ENCODE measurements at places on chromosomes 6 and 20.
A peak's percentile ranks its signal among the peaks of the same experiment; 100 is the strongest.

DNA sequence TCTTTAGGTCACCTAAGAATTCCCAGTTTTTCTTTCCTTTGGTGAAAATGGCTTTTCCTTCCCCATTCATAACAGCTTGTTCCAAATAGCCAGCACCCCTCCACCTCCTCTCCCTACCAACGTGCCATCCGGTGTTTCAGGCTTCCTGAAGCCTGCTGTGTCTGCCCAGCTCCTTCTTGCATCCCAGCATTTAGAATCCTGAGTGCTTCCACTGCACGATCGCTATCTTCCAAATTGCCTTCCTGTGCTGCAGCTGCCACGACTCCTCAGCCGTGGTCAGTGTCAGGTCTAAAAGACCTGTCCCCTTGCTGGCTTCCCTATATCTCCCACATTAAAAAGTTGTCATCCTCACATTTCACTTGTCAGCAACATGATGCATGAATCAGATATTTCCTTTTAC lies 550.3 kb upstream of the JARID2 start:
- no peak for DNase-seq

GRCh38 chr6:129235167-129236000 lies 352.4 kb downstream of the LAMA2 start:
- DNase-seq: no peak

- no peak for DNase-seq
Observed at GRCh38 chr6:21208081-21208795, 385.3 kb upstream of the SOX4 start.

GRCh38 chr6:9136141-9136822 lies 700.9 kb upstream of the SLC35B3 start:
- DNase-seq: no peak

GRCh38 chr6:111677249-111677990 lies 71.7 kb upstream of the TRAF3IP2 start:
- DNase-seq: no peak

GRCh38 chr6:108465098-108465495 lies 95.6 kb upstream of the FOXO3 start:
- DNase-seq: no peak

DNA sequence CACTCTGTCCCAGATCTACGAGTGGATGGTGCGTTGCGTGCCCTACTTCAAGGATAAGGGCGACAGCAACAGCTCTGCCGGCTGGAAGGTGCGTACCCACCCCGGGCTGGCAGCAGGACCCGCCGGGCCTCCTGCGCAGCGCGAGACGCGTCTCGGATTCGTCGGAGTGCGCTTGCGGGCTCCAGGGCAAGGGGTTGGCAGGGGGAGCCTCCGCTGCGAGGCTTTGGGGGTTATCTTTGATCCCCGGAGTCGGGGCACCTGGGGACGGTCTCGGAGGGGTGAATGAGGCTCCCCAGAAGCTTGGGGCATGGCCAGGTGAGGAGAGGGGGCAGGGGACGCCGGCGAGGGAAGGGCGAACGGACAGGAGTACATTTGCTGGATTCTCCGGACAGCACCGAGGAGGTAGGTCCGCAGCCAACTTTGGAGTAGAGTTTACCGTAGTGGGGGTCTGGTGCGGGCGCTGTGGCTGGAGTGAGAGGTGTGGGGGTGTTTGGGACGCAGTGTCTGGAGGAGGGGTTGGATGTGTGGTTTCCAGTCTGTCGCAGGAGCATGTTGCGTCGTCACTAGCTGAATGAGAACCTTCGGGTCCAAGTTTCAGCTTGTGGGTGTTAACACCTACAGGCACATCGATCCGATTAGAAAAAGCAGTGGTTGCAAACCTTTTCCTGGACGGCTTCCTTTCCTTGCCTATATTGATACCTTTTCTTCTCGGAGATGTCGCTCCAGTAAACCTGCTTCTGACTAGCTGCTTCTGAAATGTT lies 1.2 kb downstream of the FOXO3 start:
- no peak for DNase-seq

GRCh38 chr6:76506808-76507207 lies 434.3 kb upstream of the IMPG1 start:
- no peak for DNase-seq

GRCh38 chr20:37204056-37204455 lies 24.7 kb upstream of the MROH8 start:
- no peak for DNase-seq

- no peak for DNase-seq
Observed at GRCh38 chr6:52087498-52087999, at the start of gene PKHD1. Gene PKHD1 (minus strand): TSS chr6:52087613. CDS start chr6:52084933, 2,680 bp downstream.

DNA sequence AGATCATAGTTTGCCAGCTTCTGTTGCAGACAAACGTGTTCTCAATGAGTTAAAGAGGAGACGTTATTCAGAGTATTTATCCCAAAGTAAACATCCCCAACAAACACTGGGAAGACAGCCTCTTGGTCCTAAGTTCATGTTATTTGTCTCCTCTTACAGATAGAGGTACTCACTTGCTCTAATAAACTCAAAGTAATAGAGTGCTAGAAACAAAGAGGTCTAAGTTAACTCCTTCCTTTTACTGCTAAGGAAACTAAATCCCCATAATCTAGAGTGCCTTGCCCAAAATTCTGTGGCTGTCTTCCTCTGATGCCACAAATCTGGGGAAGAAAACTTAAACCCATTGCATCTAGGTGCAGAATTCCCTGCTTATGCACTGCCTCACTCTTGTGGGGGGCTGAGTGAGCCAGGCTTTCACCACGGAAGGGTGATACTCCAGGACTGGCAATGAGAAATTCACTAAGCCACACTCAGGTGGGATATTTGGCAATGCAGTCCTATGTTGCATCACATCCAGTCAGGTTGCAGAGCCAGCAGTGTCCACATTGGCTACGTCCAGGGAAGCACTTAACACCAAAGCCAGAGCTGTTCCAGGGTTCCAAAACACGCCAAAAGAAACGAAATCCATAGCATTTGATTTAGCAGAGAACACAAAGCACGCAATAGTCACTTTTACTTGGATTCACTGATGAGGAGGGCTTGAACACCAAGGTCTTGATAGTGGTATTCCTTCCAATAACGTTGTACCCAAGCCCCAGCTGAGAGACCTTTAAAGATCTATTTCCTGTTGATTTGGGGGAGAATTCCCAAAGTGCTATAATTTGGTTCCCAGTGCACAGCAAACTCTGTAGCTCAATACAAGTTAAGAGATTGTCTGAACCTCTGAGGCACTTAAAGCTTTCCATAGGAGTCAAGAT lies 81.0 kb upstream of the FOXQ1 start:
- no peak for DNase-seq

DNA sequence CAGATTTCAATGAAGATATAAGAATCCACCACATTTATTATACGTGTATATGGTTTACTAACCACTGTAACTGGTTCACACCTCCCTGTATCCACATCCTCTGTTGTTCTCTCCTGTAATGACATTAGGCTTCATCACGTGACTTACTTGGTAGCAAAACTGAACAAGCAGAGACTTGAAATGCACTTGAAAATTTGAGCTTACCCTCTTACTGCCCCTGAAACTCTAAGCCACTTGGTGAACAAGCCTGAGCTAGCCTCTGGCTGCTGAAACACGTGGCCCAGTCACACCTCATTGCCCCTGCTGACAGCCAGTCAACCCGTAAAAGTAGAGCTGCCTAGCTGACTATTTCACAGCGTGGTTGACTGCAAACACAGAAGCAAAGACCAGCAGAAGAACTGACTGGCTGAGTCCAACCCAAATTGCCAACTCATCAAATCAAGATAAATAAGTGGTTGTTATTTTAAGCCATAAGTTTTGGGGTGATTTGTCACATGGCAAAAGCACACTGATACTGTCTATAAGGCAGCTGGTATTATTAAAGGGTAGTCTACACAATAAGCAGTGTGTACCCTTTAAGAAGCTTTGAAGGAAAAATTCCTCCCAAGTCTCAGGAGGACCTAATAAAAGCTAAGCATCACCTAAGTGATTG lies 109.0 kb downstream of the RALGAPA2 start:
- no peak for DNase-seq

- DNase-seq: no peak
Observed at GRCh38 chr20:31881945-31882344, 11.5 kb downstream of the TTLL9 start.

DNA sequence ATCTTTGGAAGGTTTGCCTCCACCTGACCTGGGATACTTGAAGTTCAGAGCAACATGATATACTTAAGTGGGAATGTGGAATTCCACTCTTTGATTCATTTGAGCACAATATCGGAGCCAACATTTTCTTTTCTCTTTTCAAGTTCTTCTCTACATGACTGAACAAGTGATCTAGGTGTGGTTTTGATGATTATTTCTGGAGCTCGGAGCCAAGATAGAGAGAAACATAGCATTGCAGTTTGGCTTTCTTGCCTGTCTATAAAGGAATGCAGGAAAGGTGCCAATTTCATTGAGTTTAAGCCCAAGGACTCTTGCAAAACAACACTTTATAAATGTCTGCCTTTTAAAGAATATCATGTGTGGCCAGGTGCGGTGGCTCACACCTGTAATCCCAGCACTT lies 124.2 kb upstream of the FAM83B start:
- DNase-seq: no peak

DNA sequence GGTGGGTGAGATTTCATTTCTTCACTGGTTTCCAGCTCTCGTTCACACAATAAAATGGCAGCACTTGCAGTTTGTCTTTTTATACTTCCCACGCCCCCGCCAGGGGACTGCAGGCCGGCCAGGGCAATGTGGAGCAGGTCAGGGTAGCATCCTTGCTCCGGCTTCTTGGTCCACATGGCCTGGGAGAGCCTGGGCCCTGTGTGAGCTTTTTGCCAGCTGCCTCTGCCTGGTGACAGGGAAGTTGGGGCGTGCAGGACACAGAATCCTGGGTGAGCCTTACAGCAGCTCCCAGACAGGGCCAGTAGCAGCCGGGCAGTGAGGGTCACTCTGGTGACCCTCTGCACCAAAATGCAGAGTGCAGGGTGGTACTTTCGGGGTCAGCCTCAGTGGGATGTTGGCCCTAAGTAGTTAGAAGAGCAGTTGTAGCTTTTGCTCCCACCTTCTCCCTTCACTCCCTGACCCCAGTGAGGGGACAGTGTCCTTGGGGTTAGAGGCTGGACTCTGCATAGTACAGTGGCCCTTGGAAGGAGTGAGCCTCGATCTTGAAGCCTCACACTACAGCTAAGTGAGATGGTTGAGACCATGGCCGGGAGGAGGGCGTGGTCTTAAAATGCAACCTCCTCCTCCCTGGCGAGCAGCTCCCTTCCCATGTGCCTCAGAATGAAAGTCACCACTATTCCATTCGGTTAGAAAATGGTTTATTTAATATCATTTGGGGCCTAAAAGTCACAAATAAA lies 23.8 kb downstream of the PYGB start:
- DNase-seq: no peak

GRCh38 chr6:15901141-15902115 lies 227.5 kb upstream of the MYLIP start:
- DNase-seq: no peak

DNA sequence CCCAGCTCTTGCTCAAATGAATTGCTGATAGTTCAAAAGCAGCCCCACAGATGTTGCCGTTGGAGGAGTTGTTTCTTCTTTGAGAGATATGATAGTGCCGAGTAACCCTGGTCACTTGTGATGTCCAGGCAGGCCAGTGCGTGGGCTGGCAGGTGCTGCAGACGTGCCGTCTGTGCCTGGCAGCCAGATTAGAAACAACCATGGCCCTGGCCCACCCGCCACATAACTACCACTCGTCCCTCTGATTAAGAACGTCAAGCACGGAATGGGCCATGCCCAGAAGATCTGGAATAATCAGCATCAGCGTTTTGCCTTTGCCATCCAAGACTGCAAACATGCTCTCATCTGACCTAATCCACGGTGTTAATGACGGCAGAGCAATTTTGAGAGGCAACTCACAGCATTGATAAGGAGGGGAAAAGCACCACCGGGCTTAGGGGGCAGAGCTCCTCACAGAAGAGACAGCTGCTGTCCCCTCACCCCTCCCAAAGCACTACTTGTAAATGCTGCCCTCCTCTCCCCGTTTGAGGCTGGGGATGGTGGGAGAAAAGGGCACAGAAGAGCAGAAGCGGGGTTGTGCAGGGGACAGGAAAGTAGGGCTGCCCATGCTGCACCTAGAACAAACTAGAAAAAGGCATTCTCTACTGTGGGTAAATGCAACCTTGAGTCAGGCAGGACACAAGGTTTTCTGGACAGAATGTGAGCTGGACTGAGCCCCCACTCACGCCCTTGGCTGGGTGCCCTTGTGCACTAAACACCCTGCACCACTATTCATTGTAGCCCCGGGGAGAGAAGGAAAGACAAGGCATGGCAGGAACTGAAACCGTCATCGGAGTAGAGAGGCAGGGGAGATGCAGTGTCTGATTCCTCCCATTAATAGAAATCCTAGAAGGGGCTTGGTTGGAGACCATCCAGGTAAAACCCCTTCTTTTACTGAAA lies 5.3 kb upstream of the CPNE5 start:
- DNase-seq: no peak

GRCh38 chr6:99821164-99821563 lies 172.9 kb downstream of the MCHR2 start:
- no peak for DNase-seq

GRCh38 chr20:24782301-24782700 lies 166.8 kb upstream of the CST7 start:
- no peak for DNase-seq

DNA sequence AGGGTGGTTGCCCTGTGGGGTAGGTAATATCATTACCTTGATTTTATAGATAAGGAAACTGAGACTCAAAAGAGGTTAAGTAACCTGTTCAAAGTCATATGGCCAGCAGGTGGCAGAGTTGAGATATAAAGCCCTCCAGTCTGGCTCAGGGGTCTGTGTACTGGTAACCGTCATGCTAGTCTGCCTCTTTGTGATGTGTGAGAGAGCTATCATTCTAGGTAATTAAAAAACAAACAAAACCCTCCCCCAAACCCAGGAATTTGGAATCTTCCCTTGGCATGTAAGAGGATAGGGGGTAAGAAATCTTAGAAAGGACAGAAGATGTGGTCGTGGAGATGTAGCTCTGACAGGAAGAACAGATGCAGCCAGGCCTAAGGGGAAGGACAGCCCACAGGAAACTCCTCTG lies 206.0 kb downstream of the CDC5L start:
- peak; percentile 52 for DNase-seq

DNA sequence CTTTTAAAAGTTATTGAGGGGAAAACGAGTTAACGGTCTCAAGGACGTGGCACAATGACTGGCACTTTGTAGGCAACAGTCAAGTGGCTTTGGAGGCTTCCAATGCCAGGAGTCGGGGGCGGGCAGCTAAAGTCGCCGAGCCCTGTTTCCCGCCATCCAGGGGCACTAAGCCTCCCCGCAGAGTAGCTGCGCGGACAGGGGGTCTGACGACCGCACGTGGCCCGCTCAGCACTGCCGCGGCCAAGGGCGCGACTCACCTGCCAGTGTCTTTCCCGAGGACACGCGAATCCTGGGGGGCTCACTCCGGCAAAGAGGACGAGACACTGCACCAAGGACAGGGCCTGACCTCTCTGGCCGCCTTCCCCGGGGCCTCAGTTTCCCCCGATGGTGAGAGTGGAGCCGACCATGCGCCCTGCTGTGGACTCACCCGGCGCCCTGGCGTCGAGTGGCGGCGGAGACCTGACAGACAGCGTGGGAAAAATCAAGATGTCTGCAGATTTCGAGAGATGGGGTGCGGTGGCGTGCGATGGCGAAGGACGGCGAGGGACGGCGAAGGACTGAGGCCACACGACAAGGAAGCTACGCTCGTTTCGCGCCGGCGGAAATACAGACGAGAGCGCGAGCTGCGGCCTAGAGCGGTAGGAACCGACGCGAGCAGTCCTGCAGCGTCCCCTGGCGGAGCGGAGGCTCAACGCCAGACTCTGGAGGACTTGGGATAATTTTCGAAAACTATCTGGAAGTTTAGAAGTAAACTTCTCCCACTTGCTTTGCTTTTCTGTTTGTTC lies at the start of gene SNHG17:
Gene SNHG17, minus strand, starts transcription at position 559 of the 785 bp plus-strand sequence.
- peak; percentile 85 for DNase-seq

GRCh38 chr6:43753570-43754183 lies 16.3 kb upstream of the VEGFA start:
- DNase-seq: no peak

Measured in activated CD4-positive, alpha-beta T cell treated with anti-CD3 and anti-CD28 coated beads for 4 hours (primary cell).